ENCODE measurements at places on chromosomes 2 and 18.

- no peak for DNase-seq
Observed at GRCh38 chr2:174729797-174730697, 34.2 kb downstream of the CHRNA1 start.

DNA sequence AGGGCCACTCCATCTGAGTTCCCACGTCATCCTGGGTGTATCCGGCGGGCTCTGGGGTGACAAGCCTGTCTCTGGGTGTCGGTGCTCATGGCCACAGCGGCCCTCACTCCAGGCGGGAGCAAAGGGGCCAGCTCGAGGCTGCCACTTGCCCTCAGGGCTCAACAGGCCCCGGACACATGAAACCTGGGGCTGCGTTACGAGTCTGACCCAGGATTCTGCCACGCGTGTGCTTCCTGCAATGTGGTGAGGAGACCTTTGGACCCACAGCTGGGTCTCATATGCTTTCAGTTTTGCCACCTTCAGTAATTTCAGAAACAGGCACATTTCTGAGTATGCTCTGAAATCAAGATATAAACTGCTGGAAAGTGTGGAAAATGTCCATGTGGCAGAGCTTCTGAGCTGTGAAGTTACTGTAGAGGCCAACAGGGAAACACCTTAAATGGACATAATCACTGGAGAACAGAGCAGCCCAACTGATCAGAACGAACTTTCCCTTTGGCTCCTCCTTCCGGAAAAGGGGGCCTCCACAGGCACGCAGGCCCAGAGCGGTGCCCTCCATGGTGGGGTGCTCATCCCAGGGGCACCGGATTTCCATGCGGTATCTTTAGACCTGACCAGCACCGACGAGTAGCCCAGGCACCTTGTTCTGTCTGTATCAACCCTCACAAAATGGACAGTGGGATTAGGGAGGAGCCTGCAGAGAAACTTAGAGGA, 14.1 kb downstream of the PER2 start:
- no peak for DNase-seq

- no peak for DNase-seq
Observed at GRCh38 chr2:54289917-54290316, 33.9 kb upstream of the TSPYL6 start.

DNA sequence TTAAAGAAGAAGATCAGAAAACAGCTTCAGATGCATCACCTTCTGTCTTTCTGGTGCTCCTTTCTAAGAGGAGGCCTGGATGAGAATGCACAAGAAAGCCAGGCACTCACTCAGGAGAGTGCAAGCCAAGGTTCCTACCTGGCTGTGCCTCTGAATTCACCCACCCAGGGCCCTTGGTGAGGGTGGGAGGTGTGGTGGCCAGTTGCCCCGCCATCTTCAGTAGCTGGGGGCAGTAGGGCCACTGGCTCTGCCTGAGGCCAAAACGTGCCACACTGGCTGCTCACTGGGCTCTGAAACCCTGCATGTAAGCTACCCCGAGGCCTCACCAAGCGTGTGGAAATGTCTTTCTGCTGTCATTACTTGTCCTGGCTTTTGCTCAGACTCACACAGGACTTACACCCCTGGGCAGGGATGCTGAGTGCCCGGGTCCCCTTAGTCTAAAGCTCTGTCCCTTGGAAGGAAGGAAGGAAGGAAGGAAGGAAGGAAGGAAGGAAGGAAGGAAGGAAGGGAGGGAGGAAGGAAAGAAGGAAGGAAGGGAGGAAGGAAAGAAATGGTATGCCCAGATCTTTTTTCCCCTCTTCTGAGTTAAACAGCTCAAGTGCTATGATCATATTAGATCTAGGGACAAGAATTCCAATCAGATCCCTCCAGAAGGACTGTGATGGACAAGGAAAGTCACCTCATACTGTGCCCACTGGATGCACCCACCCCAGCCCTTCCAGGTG, 8.5 kb upstream of the LBH start:
- no peak for DNase-seq

DNA sequence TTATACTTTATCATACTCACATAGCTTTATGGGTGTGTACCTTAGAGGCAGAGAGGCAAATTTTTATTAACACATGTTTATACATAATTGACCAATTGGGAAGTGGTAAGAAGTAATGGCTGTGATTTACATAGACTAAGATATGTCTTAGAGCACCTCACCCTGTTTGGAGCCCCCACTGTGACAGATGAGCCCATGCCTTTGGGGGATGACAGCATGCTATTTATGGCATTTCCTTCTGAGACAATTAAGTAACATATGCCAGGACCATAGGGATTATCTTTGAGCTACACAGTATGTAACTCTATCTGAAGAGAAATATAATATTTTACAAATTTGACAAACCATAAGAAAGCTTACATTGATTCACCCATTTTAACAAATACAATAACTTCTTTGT, 1655.3 kb upstream of the ACVR2A start:
- no peak for DNase-seq

DNA sequence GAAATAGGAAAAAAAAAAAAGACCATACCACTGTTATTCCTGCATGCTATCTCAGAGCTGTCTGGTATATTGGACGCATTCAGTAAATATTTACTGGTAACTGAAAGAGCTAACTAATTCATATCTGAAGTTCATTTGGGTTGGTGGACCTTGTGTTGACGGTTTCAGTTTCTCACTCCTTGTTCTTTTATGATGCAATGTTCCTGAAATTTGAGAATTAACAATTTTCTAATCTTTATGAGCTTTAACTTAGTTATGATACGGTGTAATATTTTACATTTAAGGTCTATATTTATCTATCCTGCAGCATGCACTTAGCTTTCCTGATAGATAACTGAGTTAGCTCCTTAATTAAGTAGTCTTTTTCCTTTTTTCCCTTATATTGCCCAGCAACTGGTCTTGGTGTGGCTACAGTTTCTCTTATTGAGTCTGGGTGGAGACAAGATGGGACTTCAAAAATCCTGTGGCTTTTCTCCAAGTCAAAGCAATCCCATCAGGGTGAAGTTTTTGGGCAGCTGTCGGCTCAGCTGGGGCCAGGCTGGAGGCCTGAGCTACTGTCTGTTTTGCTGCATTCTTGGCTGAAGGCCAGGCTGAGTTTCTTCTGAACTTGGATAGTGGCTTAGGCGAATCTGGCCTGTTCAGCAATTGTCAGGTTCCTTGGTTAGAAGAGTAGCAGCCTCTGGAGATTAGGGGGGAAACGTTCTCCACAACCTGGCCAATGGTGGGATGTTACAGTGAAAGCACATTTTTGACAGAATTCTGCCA, 78.4 kb upstream of the MEX3C start:
- no peak for DNase-seq

DNA sequence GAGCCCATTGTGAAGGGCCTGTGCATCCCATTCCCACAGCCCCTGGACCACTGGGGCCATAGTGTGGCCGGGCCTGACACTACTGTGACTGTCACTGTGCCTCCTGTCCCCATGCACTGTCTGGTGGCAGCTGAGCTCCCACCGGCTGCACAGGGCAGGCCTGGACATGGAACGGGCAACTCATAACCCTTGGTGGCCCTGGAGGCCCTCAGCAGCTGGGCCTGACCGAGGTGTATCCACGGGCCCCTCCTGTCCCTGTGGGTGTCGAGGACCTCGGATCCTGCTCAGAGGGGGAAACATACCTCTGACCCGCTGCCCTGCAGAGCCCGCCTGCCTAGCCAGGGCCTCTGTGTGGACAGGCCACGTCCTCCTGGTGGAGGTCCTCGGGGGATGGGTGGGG, 7.8 kb upstream of the GAL3ST2 start:
- no peak for DNase-seq

GRCh38 chr2:187617120-187617519, 62.9 kb upstream of the TFPI start:
- no peak for DNase-seq

GRCh38 chr18:76259711-76260110, 235.3 kb downstream of the ZNF516 start:
- no peak for DNase-seq

GRCh38 chr2:102872388-102872787, 110.6 kb downstream of the TMEM182 start:
- DNase-seq = no peak

DNA sequence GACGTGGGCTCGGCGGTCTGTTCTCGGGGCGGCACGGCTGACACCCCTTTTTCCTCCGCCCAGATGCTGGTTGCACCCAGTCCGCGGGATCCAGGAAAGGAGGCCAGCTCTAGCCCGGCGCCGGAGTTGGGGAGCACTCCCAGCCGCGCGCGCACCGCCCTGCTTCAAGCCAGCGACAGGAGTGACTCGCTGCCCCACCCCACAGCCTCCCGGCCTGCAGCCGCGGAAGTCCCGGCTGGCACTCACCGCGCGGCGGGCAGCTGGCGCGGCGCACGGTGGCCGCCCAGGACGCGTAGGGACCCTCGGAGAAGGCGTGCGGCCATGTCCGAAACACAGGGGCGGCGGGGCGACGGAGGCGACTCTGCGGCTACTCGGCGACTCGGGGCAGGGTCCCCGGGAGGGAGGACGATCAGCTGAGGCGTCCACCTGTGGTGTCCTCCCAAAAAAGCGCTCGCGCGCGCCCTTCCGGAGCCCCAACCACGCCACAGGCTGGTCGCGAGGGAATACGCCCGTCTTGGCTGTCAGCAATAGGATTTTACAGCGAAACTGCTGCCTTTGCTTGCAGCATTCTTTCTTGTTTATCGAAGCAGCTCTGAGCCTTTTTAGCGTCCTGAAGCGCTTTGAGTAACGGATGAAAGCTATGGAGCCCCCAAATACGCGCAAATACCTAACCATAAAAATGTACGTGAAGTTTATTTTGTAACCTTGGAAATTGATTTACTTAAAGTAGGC, at the start of gene ACADL:
Gene ACADL, minus strand, starts transcription at position 507 of the 732 bp plus-strand sequence. Its CDS starts 184 bp downstream, at position 323.
- peak; percentile 83 for DNase-seq

GRCh38 chr18:36432880-36433555, 135.5 kb downstream of the FHOD3 start:
- DNase-seq = no peak

DNA sequence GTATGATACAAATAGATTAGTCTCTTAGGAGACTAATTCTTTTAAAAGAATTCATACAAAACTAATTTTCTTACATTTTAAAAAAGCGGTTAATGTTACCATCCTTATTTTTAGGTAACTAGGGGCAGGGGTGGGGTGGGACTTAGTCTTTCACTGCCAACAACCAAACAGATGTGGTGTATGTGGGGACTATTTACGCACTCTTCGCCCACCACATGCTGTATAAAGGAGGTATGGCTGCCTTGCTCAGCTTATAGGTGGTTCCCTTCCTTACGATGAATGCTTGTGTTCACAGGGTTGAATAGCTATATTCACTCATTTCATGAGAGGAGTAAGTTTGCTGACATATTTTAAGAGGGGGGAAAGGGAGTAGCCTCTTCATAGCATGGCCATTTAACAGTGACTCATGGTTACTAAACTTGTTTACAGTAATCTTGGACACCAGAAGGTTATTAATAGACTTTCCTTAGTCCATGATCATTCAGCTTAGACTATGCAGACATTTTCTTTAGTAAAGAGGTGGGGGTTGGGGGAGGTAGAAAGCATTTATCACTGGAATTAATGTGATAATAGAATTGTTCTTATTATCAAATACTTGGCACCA, 61.8 kb downstream of the CAB39 start:
- DNase-seq = no peak

GRCh38 chr2:127046579-127046978, 60.4 kb downstream of the BIN1 start:
- DNase-seq = no peak

DNA sequence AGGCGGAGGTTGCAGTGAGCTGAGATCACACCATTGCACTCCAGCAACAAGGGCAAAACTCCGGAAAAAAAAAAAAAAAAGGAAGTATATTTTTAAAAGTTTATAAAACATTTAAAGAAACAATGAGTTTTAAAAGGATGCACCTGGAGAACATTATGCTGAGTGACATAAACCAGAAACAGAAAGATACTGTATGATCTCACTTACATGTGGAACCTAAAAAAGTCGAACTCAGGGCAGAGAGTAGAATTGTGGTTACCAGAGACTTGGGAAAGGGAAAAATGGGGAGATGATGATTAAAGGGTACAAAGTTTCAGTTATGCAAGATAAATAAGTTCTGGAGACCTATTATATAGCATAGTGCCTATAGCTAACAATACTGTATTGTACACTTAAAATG, 52.8 kb upstream of the RTN4 start:
- DNase-seq = no peak

Measured in pancreas (tissue), 10 donors.